ENCODE measurements at places on chromosomes 6 and 20.
A peak's percentile ranks its signal among the peaks of the same experiment; 100 is the strongest.

GRCh38 chr6:40597301-40597700 is 10.1 kb upstream of the LRFN2 start:
- no peak for DNase-seq

- no peak for DNase-seq
Observed at GRCh38 chr6:15088904-15089568, 156.8 kb upstream of the JARID2 start.

- DNase-seq = no peak
Observed at GRCh38 chr6:15487262-15487661, 175.6 kb downstream of the DTNBP1 start.

GRCh38 chr6:782141-782540 is 89.2 kb upstream of the EXOC2 start:
- DNase-seq = no peak

GRCh38 chr20:46108435-46108841 is 9.7 kb upstream of the CD40 start:
- no peak for DNase-seq

GRCh38 chr6:2854396-2854982 is 12.8 kb upstream of the SERPINB1 start:
- no peak for DNase-seq

DNA sequence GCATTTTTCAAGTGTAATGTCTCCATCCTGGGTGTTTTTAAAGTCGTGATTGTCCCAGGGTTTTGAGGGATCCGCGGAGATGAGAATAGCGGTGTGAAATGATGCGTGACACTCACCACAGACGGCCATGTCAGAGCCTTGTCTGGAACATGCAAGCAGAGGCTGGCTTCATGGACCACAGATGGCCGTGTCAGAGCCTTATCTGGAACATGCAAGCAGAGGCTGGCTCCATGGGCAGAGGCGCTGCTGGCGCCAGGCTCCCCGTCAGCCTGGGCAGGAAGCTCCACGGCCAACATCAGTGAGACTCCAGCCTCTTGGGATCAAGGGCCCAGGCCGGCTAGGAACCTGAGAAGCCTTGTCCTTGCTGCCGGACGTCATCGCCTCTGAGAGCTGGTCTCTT is 7.7 kb upstream of the MRGBP start:
- DNase-seq = no peak

- DNase-seq = no peak
Observed at GRCh38 chr6:44225579-44226325, 2.4 kb downstream of the SLC29A1 start.

DNA sequence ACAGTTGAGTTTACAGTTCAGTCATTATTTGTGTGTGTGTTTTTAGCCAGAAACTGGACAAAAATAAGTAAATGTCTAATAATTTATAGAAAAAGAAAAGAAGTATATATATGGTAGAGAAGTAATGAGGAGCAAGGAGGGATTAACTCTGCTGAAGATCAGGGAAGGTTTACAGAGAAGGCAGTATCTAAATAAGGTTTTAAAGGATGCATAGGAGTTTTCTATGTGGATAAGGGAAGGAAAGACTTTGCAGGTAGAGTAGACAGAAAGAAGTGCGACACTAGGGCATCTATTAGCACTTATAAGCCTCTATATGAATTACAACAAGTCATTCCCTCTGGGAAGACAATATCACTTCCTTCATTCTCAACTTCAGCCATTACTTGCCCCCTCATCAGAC is 34.3 kb downstream of the ISM1 start:
- DNase-seq = no peak

DNA sequence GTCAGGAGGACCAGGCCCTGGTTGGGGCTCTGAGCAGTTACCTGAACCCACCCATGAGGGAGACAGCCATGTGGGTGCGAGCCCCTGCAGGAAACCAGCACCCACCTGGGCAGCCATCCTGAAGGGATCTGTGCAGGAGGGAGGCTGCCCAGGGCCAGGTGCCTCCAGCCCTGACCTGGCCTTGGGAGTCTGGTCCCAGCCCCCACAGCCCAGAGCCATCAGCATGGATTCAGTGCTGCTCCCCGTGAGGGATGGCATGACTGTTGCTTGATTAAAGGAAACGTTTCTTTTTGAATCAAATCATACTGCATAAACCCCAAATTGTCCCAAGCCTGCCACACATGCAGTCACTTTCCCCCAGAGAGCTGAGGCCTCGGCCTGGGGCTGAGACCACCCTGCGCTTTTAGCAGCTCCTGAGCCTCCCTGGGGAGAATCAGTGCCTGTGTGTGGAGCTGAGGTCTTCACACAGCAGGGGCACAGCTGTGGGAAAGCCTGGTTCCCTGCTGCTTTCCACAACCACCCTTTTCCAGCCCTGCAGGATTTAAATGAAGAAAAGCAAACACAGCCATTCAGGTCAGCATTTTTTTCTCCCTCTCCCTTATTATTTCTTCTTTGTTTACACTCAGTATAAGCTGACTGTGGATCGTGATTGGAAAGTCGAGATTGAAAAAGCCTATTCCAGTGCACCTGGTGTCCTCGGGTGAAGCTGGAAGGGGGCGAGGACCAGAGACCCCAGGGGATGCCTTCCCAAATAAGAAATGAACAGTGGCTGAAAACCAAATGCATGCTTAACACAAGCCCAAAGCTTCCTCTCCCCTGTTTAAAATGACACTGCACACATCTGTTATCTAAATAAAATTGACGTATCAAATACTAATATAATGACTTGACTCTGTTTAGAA is 283.9 kb downstream of the SMOC2 start:
- no peak for DNase-seq

GRCh38 chr6:21468461-21468860 is 125.1 kb upstream of the SOX4 start:
- no peak for DNase-seq

DNA sequence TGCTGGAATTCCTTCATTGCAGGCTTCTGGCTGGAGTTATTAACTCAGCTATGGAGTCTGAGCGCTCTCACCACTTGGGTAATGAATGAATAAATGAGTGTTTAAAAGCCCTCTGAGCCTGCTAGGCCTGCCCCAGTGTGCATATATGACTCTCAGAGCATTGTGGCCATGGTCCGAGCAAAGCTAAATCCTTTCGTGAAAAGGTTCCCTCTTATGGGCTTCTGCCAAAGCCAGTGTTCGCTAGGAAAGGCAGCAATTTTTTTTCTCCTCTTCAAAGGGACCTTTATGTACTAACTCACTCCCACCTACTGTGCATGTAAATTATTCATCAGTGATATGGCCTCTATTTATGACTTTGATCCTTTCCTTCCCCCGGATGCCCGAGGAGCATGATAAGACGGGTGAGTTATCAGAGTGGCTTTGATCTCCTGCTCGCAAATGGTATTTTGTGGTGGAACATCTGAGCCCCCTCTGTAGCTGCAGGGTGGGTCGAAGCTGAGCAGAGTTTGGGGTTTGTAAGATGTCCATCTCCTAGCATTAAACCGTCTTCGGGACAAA is 88.6 kb downstream of the LINC00237 start:
- no peak for DNase-seq

DNA sequence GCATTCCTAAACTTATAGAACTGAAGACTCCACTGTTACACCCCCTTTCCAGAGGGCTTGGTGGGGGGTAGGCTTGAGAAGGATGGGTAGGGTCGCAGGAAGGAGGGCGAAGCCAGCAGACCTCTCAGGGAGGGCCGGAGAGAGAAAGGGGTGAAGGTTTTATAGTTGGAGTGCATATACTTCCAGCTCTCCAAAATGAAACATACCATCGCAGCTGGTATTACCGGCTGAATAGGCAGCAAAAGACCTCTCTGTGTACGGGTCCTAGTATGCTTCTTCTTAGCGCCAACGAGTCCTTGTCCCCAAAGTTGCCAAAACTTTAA is 1.0 kb upstream of the VGLL2 start:
- DNase-seq = no peak

GRCh38 chr6:108951351-108951953 is 103.2 kb downstream of the ARMC2 start:
- DNase-seq = no peak

DNA sequence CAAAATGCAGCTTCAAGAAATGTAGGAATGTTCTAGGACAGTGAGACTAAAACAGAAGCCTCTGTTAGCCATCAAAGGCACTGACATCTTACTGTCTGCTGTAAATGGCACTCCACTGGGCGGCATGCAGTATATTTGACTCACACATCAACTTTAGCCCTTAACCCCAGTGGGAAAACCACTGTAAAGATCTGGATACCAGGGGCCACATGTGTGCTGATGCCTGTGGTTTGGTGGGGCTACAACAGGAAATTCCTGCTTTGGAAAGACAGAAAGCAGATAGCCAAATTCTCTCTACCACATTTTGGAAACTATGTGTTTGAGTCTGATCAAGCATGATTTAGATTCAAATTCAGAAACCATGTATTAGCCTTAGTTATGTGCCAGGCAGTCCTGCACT is 4.3 kb downstream of the PFDN4 start:
- DNase-seq = peak; percentile 81

DNA sequence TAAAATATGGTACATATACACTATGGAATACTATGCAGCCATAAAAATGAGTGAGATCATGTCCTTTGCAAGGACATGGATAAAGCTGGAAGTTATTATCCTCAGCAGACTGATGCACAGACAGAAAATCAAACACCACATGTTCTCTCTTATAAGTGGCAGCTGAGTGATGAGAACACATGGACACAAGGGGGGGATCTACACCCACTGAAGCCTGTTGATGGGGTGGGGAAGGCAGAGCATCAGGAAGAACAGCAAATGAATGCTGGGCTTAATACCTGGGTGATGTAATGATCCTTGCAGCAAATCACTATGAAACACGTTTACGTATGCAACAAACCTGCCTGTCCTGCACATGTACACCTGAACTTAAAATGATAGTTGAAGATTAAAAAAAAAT is 71.3 kb downstream of the MANEA start:
- DNase-seq = no peak

GRCh38 chr6:53862662-53863462 is 68.1 kb downstream of the LRRC1 start:
- DNase-seq = peak; percentile 85

GRCh38 chr20:10667560-10668167 is 6.1 kb downstream of the JAG1 start:
- no peak for DNase-seq

DNA sequence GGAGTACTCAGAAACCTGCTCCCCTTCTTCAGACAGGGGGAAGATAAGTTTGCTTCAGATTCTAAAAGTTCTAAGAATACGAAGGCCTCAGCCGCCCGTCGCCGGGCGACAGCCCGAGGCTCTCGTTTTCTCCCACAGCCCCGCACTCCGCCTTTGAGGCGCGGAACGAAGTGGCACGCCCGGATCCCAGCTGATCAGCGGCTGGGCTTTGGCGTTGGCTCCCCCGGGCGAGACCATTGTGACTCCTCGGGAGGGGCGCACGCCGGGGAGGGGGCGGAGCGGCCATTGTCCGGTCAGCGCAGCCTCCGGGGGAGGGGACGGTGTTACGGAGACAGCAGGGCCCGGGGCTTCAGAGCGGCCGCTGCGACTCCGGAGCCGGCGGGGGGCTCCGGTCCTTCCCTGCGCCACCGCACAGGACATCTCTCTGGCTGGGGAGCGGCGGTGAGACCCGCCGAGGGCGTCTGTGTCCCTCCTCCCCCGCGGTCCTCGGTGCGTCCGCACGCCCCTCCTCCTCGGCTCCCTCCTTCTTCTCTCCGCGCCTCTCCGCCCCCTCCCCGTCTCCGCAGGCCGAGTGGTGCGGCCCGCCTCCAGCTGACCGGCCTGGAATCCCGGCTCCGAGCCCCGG is at the start of gene ZFAND3:
Gene ZFAND3 (plus strand): TSS at position 551 of the 625 bp plus-strand sequence. CDS start 219 bp downstream, outside the sequence.
- DNase-seq = peak; percentile 91

DNA sequence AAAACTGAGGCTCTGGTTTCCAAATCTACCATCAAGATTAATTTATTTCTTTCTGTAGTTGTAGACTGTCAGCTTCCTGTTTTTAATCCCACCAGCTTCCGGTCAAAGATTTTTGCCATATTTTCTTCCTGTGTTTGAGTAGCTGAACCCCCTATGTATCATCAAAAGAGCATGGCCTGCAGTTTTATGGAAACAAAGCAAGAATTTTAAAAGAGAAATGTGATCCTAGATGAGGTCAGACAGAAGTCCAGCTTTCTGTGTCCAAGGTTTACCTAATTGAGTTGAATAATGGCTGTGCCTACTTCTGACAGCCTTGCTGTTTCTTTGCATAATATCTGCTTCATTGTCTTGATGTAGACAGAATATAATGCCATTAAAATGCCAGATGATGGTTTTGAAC is 163.7 kb downstream of the CARMIL1 start:
- no peak for DNase-seq

DNA sequence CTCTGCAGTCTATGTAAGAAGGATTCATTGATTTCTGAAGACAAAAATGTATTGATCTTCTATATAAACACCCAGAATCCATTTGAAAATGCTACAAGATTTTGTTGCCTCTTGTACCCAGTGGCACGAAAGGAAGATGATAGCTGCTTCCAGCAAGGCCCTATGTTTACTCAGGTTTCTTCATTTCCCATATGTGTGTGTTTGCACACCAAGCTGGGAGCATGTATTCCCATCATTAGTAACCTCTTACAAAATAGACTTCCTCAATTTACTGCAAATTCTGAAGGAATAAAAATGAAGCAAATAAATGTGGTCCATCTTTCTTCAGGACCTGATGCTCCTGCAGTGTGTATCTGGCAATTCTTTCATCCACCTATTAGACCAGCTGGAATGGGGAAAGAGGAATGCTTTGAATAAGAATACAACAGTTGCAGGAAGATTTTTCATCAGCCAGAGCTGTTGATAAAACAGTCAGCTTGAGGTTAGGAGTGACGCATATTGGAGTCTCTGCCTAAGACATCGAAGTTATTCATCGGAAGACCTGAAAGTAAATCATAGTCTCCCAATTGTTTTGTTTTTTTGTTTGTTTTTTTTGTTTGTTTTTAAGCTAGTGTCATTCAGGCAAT is 132.3 kb downstream of the PDE7B start:
- no peak for DNase-seq

GRCh38 chr6:3506200-3506599 is 49.4 kb upstream of the SLC22A23 start:
- no peak for DNase-seq

GRCh38 chr6:168793649-168794048 is 352.7 kb downstream of the SMOC2 start:
- DNase-seq = no peak

DNA sequence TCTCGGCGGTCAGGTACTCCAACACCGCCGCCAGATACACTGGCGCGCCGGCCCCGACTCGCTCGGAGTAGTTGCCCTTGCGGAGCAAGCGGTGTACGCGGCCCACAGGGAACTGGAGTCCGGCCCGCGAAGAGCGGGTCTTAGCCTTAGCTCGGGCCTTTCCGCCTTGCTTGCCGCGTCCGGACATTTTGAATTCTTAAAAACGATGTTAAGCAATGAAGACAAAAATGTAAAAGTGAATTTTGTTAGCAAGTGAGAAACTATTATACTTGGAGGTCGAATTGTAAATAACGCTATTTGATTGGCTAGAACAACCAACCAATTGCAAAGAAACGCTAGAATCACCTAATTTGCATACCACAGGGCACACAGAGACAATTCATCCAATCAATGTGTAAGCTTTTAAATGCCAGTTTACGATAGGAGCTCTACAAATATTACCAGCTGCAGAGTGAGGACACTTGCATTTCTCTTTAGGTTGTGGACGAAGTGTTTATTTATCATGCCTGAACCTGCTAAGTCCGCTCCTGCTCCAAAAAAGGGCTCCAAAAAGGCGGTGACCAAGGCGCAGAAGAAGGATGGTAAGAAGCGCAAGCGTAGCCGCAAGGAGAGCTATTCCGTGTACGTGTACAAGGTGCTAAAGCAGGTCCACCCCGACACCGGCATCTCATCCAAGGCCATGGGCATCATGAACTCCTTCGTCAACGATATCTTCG is 112.0 kb downstream of the HFE start:
- peak; percentile 93 for DNase-seq

Measured in astrocyte of the cerebellum (primary cell).